ENCODE measurements at places on chromosomes 4 and X.
A peak's percentile ranks its signal among the peaks of the same experiment; 100 is the strongest.

GRCh38 chrX:155841232-155841631 lies 39.9 kb upstream of the VAMP7 start:
- DNase-seq = no peak

DNA sequence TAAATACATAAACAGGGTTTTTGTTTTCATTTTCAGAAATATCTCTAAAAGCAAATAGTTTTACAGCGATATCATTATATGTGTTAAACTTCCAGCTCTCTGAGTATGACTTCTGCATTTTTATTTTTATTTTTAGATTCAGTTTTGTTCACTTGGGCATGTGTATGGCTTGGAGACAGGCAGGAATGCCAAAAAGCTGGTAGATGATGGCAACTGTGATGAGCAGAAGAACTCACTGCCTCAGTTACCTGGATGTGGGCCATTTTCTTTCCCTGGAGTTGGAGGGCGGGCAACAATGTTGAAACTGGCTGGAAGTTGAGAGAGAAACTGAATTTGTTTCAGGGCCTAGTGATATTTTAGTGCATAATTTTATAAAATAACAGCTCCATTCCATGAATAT lies 266.4 kb downstream of the ARHGAP24 start:
- no peak for DNase-seq

- no peak for DNase-seq
Measured at GRCh38 chr4:10054571-10055041, 33.3 kb upstream of the SLC2A9 start.

DNA sequence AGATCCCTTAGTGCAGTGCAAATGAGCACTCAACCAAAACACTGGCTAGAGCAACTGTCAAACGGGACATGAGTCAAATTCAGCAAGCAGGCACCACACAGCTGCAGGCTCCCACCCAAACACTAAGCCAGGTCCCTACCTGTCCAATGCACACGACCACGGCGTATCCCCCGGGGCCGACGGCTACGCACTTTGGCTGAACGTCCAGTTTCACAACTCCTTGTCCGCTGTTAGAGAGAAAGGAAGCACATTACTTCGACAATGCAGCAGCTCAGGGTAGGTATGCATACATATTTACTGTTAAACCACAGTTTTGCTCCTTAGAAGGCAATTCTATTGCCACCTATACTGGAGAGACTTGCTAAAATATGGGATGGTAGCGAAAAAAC lies 35.4 kb downstream of the WDR1 start:
- no peak for DNase-seq

DNA sequence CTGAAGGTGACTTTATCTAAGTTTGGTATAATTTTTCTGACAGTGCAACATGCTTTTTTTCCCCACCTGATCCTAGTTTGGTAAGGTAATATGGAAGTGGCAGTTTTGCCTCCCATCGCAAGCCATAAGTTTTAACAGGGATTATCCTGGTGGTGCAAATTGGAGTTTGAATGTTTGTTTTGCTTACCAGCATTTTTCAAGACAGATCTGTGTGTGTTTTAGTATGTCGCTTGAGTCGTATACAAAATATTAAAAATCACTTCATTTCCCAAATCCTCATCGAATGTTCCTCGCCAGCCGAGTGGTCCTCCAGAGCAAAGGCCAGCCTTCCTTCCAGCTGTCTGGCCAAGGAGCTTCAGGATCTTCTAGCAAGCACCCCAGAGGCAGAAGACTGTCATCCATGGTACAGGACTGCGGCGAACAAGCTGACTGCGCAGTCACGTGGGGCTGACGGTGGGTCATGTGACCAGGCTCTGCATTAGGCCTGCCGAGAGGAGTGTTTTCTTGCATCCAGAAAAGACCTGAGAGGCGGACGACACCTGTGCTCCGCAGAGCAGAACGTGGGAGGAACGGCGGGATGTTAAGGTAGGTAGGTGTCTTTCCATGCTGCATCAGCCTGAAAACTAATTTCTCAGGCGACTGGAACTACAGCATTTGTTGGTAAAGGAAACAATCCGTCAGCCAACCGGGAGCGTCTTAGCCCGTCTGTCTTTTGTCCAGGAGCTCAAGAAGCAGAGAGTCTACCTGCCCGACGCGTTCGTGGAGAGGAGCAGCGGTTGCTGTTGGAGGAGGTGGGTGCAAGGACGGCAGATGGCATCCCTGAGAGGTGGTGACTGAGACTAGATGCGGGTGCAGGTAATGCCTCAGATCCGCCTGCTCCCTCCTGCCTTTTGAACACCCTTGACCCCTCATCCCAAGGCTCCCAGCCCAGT lies at the start of gene GPRASP3:
GPRASP3 (plus strand) TSS at position 507 of the 932 bp plus-strand sequence. CDS start 28,253 bp downstream, outside the sequence.
- DNase-seq = peak; percentile 91

DNA sequence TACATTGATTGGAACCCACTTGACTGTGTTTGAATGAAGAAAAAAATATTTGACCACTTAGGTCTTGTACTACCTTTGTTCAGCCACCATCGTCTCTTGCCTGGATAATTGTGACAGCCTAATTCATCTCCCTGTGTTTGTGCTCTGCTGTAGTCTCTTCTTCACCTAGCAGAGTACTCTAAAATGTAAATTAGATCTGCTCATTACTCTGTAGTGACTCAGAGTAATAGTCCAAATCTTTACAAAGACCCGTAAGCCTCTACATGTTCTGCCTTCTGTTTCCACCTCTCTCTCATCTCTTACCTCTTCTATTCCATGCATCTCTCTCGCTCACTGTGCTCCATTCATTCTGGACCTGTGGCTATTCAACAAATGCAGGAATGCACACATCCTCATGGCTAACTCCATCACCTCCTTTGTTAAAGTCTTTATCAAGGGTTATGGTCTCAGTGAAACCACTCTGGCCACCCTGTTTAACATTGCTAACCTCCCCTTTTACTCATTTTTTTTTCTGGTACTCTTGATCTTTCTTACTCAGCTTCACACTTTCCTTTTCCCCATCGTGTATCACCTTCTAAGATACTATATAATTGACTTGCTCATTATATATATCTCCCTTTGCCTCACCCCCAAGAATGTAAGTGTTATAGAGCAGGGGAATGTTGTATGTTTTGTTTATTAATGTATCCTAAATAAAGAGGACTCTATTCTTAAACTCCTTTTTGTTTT lies 98.4 kb downstream of the STIM2 start:
- no peak for DNase-seq

DNA sequence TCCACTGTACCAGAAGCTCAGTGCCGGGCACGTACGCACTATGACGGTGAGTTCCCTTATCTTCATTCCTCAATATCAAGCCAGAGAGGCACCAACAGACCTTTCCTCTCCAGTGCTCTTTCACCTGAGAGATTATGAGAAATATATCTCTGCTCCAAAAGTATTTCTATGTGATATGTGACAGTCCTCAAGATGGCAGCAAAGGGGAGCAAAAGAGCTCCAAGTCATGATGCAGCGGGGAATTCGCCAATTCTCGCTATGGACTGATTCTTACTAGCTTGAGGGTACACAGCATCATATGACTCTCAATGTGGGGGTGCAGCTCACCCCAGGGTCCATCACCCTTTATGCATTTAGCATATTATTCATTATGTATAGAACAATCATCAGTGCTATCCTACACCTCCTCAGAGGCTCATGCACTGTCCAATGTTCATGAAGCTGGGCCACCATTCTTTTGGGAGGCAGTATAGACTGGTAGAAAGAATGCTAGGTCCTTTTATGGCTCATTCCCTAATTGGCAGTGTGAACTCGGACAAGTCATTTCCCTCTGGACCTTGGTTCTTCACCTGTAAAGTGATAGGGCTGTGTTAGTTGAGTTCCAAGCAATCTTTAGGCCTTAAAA lies 12.8 kb upstream of the IQSEC2 start:
- DNase-seq = no peak

- DNase-seq = no peak
Measured at GRCh38 chr4:89640620-89641366, 196.2 kb downstream of the SNCA start.

- no peak for DNase-seq
Measured at GRCh38 chr4:1109898-1110506, 3.4 kb downstream of the RNF212 start.

DNA sequence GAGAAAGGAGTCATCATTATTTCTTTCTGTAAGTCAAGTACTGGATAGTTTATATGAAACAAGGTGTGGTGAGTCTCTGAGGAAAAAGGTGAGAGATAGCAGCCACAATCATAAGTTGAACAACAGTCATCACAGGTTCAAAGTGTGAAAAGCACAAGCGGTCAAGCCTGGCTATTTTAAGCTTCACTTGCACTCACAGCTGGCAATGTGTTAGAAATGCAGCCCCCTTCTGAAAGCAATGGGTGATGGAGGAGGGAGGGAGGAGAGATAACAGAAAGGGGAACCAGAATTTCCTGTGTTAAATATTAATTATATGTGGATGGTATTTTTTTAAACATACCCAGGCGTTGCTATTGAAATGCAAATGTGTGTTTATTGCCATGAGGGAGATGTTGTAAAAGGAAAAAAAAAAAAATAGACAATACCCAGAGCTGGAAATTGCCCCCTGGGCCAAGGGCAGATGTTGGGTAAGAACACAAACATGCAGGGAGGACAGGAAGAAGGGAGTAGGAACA lies 26.9 kb upstream of the BMP3 start:
- DNase-seq = no peak

DNA sequence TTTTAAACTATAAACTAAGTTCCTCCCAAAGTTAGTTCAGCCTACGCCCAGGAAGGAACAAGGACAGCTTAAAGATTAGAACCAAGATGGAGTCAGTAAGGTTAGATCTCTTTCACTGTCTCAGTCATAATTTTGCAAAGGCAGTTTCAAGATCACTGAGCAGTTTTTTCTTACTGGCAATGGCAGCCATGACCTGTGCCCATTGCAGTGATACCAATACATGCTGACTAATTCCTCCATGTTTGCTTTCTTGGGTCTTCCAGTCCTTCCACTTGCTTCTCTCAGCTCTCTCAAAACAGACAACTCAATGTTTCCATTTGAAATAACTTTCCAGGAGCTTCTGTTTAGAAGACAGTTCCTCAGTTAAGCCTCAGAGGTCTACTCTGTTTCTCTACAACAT lies 79.5 kb downstream of the PCDH18 start:
- no peak for DNase-seq

DNA sequence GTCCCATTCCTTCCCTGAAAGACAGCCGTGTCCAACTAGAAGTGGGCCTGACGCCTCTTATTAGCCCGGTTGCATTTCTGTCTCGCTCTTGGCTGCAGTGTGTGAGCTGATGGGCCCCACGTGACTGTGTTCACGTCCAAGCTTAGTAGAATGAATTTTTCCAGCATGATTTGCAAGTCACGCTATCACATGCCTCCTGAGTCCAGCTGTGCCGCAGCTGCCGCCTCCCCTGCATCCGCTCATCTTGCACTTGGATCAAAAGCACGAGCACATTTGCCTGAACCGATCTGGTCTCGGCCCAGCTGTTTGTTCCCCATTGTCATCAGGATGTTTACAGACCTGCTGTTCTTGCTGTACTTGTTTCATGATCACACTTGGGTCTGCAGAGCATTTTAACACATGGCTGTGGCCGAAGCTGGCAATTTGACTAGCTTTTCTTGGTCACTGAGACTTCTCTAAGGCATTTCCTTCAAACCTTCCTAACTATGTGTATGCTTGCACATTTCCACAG lies 126.5 kb downstream of the KIT start:
- peak; percentile 11 for DNase-seq

GRCh38 chr4:38113132-38113531 lies 152.9 kb downstream of the PTTG2 start:
- no peak for DNase-seq

DNA sequence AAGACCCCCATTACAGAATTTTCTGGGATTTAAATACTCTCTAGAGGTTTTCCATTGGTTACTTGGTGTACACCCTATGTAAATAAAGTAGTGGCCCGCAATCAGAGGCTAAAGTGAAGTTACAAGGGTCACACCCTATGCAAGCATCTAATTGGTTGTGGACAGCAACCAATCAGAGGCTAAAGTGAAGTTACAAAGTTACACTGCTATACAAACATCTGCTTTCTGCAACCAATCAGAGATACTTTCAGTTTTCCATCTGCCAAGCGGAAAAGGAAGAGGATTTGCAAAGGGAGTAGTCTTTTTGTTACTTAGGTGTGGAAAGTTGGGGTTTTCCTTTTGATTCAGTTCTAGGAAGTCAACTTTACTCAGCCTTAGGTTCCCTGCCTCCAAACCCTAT lies 2.0 kb upstream of the ATRX start:
- DNase-seq = no peak

GRCh38 chr4:159837071-159837470 lies 734.2 kb downstream of the RAPGEF2 start:
- DNase-seq = no peak

- DNase-seq = no peak
Measured at GRCh38 chr4:179399054-179399782, 1957.0 kb upstream of the AGA start.

- DNase-seq = no peak
Measured at GRCh38 chrX:154648931-154649330, 4.4 kb downstream of the CTAG2 start.

GRCh38 chrX:131322651-131323050 lies 33.5 kb upstream of the IGSF1 start:
- DNase-seq = no peak

DNA sequence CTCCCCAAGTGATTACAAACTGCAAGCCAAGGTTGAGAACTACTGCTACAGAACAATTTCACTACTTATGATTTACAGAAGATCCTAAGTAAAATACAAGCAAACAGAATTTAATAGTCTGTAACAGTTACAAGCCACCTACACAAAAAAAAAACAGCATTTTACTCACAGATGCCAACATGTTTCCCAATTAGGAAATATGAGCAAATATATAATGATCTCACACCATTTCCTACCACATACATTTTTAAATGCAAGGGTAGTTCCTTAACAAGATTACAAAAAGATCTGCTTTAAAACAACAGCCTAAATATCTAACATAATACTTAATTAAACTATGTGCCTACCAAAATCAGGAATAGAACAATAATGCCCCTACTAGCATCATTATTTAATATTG lies 63.4 kb downstream of the EFHC2 start:
- no peak for DNase-seq

GRCh38 chr4:73608689-73609594 lies 11.3 kb downstream of the RASSF6 start:
- no peak for DNase-seq

- no peak for DNase-seq
Measured at GRCh38 chr4:4507923-4508322, 33.9 kb downstream of the STX18 start.

- no peak for DNase-seq
Measured at GRCh38 chr4:10105920-10106319, 10.7 kb downstream of the WDR1 start.

DNA sequence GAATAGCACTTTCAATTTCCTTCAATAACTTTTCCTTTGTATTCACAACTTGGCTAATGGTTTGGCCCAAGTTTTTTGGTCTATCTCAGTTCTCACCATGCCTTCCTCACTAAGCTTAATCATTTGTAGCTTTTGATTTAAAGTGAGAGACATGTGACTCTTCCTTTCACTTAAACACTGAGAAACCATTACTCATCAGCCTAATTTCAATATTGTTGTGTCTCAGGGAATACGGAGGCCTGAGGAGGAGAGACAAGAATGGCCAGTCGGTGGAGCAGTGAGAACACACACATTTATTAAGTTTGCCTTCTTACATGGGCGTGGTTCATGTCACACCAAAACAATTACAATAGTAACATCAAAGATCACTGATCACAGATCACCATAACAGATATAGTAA lies 56.7 kb downstream of the TSPAN5 start:
- DNase-seq = no peak
